ENCODE measurements at places on chromosomes 12 and 14.

DNA sequence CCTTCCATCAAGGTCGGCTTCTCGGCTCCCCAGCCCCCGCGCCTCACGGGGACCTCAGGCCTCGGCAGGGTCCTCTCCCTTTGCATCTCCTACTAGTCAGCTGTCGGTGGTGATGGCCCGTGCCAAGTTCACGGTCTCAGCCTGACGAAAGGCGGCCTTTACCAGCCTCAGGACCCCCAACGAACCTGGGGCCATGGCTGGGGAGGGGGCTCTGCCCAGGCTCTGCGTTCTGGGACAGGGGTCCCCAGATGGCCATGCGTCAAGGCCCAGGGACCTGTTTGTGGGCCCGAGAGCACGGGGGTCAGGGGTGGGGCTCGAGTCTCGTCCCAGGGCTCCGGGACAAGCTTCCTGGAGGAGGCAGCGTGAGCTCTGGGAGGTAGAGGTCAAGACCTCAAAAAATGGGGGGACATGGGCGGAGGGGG, 32.8 kb upstream of the DEGS2 start:
- no peak for DNase-seq

DNA sequence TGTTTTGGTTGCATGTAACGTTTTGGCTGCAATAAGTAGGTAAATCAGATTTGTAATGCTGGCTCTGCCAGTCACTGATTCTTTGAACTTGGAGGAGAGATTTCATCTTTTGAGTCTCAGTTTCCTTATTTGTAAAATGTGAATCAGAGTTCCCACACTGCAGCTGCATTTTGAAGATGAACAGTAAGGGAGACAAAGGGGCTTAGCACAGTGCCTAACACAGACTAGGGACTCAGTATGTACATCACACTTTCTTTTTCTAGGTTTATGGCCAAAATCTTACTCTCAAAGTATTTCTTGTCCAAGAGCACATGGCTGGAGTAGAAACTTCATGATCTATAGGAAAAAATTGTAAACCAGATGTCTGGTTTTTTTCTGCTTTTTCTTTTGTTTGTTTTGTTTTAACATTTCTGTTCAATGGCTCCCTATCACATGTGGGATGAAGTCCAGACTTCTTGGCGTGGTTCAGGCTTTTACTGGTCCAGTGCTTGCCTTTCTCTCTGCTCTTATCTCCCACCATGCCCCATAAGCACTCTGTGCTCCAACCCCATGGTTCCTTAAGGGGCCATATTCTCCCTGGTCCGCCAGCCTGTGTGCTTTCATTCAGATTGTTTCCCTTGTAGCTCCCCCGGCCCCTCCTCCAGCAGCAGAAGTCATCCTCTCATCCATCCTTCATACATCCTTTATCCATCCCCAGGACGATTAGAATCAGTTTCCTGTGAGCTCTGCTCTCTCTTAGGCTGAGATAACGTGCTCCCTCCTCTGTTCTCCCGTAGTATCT, 58.0 kb downstream of the SYNE2 start:
- DNase-seq: no peak

GRCh38 chr14:33207467-33208017, 268.9 kb downstream of the NPAS3 start:
- DNase-seq: no peak

- no peak for DNase-seq
These were observed 7.2 kb upstream of the DICER1 start for GRCh38 chr14:95164506-95164905.

DNA sequence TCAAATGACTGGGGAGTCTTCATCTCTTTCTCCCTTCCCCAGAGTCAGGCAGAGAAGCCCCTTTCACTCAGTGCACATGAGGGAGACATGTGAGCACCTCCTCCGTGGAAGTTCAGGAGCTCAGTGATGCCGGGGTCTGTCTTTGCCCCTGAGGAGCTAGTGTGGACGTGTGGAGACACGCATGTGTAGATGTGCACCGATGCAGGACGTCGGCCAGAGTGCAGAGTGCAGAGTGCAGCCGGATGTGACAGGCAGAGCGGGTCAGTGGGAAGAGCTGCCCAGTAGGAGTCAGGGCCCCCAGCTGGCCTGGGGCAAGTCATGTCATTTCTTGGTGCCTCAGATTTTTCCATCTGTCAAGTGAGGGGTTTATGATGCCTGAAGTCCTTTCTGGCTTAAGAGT, 20.7 kb downstream of the TSPAN9 start:
- peak; percentile 60 for DNase-seq

Data from aorta (tissue), 5 donors.